ENCODE measurements at places on chromosomes 16 and 17.

DNA sequence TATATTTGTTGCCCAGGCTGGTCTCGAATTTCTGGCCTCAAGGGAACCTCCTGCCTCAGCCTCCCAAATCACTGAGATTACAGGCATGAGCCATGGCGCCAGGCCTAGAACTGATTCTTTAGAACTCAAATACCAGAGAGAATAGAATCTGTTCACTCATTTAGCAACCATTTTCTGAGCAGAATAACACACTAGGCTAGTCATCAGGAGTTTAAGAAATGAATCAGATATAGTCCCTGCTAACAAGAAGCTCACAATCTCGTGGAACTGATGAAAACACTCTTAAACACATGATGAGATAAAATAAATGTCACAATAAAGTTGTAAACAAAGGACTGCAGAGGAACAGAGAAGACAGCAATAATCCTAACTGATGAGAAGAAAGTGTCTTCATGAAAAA is 55.8 kb upstream of the ADCY9 start:
- no peak for DNase-seq

GRCh38 chr17:63525190-63525946 is 2.2 kb downstream of the KCNH6 start:
- DNase-seq = no peak

- DNase-seq = no peak
Observed at GRCh38 chr16:89294486-89294885, 77.0 kb downstream of the ZNF778 start.

DNA sequence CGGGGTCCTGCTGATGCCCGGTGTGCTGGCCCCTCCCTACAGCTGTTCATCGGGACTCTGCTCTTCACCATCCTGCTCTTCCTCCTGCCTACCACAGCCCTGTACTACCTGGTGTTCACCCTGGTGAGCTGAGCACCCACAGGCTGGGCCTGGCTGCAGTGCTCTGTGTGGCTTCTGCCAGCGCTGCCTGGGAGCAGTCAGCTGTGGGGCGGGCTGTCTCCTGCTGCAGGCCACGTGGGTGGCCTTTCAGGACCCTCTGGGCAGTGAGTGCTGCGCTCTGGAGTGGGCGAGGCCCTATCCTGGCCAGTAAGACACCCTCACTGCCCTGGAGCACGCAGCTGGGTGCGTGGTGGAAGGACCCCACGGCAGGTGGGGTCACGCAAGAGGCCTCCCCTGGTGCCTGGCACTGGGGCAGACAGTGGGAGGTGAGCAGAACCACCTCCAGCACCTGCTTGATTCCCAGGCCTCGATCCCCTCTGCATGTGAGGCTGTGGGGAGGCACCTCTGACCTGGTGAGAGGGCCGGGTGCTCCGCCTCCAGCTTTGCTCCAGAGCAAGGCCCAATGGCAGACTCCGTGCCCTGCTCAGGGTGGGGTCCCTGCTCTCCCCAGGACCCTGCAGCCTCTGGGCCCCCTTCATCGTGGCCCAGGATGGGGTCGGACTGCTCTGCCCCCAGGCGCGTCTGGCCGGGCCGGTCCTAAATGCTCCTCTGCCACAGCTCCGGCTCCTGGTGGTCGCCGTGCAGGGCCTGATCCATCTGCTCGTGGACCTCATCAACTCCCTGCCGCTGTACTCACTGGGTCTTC is 9.5 kb upstream of the RAB40C start:
- no peak for DNase-seq

- no peak for DNase-seq
Observed at GRCh38 chr17:77772899-77773358, 185.6 kb upstream of the TNRC6C start.

DNA sequence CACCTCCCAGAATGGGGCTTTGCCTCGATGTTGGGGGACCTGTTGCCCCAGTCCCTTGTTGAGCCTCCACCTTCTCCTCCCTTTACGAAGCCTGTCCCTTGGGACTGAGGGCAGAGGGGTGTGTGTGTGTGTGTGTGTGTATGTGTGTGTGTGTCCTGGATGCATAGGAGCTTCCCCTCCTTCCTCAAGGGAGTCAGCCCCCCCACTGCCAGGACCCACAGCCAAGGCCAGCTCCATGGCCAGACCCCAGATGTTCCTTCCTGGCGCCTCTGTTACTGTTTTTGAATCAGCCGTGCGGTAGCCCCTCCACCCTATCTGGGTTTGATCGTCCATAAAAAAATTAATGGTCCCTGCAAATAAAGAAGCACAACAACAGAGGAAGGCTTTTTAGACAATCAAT is 17.7 kb upstream of the DOK4 start:
- no peak for DNase-seq

GRCh38 chr16:82995286-82995923 is 368.6 kb downstream of the CDH13 start:
- DNase-seq = no peak

- no peak for DNase-seq
Observed at GRCh38 chr16:67529582-67530012, 968 bp downstream of the RIPOR1 start.

GRCh38 chr16:11836650-11837244 is 14.6 kb downstream of the RSL1D1 start:
- no peak for DNase-seq

DNA sequence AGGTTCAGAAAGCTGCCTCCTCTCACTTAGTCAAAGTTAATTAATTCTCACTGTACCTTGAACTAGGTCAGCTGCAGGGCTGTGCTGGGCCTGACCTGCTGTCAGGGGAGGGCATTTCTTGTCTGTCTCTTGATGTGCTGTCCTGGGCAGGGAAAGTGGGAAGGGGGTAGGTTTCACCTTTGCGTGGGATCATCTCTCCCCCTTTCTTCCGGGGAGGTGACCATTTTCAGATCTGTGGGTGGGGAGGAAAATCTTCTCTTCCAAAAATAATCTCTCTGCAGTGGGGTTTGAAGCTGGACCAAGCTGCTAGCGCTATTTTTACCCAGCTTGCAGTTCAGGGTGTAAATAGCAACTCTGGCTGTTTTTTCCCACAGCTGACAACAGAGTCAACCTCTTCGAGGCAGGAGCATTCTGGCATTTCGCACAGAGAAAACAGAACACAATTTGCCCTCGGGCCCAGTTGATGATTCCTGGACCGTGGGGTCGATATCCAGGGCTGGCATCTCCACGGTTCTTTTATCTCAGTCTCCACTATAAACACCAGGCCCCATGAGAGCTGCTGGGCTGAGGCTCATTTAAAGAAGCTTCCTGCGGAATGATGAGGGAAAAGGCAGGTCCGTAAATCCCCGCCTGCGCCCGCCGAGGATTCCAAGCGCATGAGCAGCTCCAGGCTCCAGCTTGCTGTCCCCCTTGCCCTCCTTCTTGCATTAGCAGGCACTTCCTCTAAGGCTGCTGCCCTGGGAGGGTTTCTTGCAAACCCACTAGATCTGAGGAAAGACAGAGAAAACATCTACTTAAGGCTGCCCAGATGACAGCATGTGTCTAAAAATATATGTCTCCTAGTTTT is 93.9 kb downstream of the YPEL2 start:
- DNase-seq = no peak

DNA sequence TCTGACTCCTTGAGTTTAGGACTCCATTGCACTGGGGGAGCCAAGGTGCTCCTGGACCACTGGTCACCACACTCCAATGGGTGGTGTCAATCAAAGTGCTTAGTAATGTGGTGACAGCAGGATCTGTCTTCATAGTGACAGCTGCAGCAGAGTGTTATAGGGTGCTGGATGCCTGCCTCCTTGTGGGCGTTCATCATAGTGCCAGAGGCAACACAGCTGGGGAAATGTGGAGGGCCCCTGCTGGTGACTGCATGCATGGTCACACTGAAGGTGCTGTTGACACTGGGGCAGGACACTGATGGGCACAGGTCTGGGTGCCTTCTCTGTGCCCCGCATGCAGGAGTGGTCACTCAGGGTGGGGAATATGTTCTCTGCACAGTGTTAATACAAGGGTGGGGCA is 177.5 kb upstream of the CDH8 start:
- DNase-seq = no peak

DNA sequence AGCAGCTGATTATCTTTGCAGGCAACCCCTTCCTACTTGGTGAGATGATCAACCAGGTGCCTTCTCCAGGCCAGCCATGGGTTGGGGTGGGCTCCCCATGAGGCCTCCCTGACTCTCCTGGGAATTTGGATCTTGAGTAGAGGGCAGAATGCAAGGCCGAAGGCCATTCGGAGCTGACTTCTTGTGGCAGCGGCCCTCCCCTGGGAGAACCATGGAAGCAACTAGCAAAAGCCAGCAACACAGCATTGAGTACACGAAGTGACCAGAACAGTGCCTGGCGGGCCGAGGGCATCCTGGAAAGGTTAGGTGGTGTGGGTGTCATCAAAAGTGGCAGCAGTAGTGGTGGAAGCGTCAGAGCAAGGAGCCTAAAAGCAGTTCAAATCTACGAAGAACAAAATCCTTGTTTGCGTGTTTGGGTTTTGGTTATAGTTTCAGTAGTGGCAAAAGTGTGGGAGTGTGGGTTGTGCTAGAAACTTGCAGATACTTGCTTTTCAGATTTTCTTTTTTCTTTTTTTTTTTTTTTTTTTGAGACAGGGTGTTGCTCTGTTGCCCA is 2.0 kb upstream of the ALDH3A1 start:
- no peak for DNase-seq

- no peak for DNase-seq
Observed at GRCh38 chr16:24677388-24677787, 52.1 kb upstream of the TNRC6A start.

GRCh38 chr16:11788914-11789313 is 8.1 kb downstream of the ZC3H7A start:
- no peak for DNase-seq

DNA sequence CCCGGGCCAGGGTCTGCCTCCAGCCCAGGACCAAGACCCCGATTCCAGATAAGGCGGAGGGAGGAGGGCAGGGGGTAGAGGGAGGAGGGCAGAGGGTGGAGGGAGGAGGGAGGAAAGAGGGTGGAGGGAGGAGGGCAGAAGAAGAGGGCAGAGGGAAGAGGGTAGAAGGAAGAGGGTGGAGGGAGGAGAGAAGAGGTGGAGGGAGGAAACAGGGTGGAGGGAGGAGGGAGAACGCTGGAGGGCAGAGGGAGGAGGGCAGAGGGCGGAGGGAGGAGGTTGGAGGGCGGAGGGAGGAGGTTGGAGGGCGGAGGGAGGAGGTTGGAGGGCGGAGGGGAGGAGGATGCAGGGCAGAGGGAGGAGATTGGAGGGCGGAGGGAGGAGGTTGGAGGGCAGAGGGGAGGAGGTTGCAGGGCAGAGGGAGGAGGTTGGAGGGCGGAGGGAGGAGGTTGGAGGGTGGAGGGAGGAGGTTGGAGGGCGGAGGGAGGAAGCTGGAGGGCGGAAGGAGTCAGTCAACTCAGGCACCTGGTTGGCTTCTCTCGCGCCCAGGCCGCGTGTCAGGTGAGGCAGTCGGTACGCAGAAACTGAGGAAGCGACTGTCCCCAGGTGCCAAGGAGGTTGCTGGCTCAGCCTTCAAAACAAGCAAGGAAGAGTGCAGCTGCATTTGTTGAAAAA is 65.2 kb downstream of the KLHDC4 start:
- DNase-seq = no peak

DNA sequence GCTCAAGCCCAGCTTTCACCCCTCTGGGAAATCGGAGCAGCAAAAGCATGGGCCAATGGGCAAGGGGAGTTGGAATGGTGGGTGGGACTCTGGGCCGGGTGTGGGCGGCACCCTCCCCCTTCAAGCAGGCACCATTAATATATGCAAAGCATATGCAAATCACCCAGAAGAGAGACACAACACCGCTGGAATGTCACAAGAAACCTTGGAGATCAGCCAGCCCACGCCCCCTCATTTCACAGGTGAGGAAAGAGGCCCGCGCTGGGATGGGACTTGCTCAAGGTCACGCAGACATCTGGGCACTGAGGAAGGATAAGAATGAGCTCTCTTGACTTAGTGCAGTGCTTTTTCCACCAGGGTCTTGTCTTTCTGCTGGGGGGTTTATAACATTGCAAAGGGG is 4.8 kb downstream of the SRCIN1 start:
- no peak for DNase-seq

- DNase-seq = no peak
Observed at GRCh38 chr17:11948789-11949188, 48.5 kb downstream of the ZNF18 start.

DNA sequence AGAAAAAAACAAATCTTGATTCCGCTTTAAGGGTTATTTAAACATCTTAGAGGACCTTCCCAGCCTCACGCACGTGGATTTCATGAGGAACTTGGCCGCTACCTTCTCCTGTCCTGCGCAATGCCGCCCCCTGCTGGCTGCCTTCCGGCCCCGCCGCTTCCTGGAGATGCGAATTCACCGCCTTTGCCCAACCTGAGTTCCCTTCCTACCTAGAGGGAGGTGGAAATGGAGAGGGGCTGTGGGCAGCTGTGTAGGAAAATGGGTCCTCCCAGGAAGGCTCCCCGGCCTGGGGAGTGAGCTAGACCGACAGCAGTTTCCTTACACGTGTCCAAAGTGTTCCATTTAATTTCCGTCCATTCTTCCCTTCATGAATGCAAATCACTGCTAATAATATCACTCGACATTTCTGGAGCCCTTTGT is 1.0 kb upstream of the ABCC12 start:
- DNase-seq = peak; percentile 44

- no peak for DNase-seq
Observed at GRCh38 chr17:1590029-1590746, 27.6 kb upstream of the PITPNA start.

DNA sequence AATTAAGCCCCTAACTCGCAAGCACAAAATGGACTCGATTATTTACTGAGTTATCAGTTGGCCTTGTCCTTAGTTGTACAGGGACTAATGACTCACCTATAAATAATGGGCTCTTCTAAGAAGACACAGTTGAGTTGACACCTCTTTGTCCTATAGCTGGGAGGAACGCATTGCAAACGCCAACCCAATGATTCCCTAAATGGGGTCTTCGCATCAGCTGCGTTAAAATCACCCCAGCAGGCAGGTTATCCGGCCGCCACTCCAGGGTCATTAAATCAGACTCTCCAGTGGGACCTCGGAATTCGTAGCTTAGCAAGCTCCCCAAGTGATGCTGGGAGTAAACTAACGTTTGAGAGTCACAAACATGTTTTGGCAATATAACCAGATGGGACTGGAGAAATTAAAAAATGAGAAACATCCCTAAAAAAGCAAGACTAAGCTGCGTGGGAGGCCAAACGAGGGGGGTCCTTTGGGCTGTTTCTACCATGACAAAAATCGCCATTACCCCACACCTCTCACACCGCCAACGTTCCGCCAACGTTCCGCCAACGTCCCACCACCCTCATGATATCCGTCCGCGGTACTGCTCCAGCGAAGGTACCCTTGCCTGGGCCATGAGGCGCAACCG is 932 bp upstream of the NFE2L1 start:
- DNase-seq = no peak
